AML-193 (cell line): ENCODE measurements at places on chromosomes 5 and 9.

DNA sequence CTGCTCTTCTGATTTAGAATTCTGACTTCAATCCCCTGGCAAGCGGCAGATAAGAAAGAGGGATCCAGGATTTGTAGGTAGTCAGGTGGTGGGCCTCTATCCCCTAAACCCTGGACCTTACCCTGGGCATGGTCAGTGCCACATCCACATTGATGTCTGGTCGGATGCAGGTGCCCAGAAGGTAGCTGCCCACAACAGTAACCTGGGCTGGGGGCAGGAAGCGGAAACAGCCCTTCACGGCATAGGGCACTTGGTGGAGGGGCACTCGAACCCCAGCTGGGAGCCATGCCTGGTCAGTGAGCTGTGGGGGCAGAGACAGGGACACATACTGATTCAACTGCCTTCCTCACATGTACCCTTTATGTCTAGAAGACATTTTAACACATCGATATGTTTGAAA, 3.8 kb downstream of the NOL6 start:
- no peak for DNase-seq

GRCh38 chr5:134459491-134459890, 47.8 kb upstream of the CDKN2AIPNL start:
- no peak for DNase-seq

- no peak for DNase-seq
Measured at GRCh38 chr5:35218981-35219380, 11.3 kb downstream of the PRLR start.

DNA sequence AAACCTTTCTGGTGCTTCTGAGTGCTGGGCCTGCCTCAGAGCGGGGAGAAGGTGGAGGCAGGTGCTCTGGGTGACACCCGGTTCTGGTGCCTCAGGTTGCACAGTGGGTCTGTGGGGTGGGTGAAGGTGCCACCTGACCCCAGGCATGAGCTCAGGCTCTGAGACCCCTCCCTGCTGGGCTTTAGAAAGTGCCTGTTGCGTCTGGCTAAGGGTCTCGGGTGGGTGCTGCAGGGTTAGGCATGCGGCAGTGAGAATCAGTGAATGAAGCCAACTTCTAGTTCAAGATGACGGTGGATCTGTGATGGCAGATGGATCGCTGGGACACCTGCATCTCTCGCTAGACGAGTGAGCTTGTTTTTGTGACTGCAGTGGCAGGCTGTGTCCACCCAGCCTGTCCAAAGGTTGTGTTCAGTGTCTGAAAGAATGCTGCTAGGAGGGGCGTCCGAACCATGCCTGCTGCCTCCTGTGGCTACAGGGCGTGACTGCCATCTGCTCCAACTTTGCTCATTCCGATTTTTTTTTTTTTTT, 5.0 kb downstream of the SQSTM1 start:
- no peak for DNase-seq

- no peak for DNase-seq
Measured at GRCh38 chr9:112020680-112021596, 124.3 kb downstream of the UGCG start.

DNA sequence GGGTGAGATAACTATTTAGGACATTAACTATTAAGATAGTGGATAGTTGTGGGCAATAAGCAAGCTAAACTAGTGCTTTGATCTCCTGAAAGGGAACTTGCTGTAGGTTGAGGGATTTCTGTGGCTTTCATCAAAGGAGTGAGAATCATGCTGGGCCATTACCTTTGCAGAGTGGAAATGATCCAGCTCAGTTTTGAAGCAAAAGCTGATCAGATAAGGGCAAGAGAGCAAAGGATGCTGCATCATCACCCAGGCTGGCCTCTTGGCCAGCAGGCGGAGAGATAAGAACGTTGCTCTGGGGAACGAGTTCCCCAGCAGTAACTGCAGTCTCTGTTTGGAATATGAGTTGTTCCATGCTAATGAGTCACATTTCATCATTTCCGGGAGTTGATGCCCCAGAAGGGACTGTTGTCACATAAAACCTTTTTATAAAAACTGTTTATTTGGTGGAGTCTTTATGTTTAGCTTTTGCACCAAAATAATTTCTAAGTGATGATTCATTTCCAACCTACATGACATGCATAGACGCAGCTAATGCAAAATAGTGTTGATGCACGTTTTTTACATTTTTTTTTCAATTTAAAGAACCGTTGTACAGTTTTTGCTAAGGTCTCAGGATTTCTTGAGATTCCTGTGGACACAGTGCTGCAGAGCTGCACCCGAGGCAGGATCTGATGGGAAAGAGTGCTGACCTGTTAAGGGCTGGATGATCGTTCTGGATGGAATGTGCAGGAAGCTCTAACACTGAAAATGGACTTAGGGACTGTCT, 99.3 kb downstream of the ACTBL2 start:
- DNase-seq = no peak

DNA sequence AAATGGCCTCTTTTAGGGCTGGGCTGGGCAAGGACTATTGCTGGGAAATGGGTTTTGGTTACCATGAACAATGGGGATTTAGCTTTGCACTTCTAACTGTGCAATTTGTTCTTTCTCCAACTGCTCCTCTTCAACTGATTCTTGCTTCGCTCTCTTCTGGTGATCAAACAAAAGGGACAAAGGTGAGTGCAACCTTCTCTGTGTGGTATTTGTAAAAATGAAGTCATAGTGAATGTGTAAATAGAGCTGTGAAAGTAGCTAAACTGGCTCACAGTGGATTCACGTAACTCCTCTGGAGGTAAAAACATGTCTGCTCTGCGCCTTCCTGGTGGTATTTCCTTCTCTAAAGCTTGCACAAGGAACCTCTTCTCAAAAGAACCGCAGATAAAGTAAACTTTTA, 20.9 kb upstream of the SPINK14 start:
- no peak for DNase-seq
